ENCODE measurements at places on chromosomes 2 and 18.

- DNase-seq = no peak
Measured at GRCh38 chr2:43361286-43361685, 134.9 kb upstream of the ZFP36L2 start.

DNA sequence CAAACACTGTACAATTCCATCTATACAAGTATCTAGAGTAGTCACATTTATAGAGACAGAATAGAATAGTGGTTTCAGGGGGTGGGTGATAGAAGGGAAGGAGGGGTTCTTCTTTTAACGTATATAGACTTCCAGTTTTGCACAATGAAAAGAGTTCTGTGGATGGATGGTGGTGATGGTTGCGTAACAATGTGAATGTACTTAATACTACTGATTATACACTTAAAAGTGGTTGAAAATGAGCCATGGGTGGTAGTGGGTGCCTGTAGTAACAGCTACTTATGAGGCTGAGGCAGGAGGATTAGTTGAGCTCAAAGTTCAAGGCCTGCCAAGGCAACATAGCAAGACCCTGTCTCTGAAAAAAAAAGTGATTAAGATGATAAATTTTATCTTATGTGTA, 85.8 kb downstream of the SETBP1 start:
- no peak for DNase-seq

DNA sequence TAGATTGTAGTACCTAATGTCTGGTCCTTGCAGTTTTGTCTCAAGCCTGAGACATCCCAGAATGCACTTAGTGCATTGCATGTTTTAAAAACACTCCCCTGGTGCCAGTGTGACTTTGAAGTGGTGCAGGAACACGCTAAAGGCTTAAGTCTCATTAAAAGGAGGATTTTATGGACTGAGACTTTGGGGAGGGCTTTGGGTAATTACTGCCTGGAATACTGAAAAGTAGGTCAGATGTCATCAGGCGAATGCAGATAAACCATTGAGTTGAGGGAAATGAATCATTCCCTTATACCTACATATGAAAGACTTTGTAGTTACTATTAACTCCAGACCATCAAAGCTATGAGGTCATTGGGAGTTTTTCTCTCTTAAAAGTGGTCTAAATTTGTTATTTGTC, 3.0 kb upstream of the OSBPL1A start:
- no peak for DNase-seq

DNA sequence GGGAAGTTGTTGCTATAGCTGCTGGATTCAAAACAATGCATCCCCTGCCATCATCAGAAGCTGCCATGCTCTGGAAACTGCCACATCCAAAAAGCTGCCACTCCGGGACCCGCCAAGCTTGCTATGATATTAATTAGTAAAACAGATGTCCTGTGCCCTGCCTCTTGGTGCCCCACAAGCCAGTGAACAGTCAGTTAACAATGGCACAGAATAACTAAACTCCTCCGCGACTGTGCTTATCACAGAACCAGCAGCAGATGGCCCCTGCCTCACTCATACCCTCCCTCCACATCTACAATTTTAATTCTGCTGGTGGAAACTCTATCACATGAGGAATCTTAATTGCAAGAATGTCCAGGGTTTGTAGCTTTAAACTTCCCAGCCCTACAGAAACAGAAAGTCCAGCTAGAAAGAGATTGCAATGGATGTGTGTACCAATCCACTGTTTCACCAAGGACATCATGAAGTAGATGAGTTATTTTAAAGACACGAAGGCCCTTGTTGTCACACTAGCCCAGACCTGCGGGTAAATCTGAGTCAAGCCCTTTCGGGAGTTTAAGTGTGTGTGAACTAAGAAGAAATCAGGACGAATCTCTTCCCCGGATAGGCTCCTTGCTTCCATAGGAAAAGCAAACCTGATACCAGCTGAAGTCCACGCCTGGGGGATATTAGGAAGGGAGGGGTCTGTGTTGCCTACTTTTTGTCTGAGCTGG, 7.4 kb upstream of the ACYP2 start:
- no peak for DNase-seq

DNA sequence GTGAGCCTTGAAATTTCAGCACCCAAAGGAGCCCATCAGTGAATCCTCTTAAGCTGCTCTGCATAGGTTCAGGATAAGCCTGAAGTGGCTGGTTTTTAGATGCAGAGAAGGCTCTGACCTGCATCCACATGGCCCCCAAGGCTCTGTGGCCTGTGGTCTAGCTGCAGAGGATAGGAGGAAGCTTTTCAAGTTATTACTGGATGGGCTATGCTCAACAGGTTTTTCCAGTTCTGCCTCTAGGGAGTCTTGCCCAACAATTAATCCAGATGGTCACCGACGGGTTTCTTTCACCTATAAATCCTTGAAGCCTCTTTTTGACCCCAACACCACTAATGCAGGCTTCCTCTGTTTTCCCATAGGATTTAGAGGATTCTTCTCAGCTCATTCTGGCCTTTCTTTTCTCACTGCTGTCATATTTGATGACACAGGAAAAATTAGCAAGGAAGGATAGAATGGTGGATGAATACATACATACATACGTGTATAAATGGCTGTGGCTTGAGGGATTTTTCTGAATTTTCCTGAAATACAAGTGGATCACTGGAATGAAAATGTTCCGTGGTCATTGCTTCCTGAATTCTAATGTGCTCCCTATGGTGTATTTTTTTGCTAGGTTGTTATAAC, 52.2 kb upstream of the BCL2L11 start:
- no peak for DNase-seq

DNA sequence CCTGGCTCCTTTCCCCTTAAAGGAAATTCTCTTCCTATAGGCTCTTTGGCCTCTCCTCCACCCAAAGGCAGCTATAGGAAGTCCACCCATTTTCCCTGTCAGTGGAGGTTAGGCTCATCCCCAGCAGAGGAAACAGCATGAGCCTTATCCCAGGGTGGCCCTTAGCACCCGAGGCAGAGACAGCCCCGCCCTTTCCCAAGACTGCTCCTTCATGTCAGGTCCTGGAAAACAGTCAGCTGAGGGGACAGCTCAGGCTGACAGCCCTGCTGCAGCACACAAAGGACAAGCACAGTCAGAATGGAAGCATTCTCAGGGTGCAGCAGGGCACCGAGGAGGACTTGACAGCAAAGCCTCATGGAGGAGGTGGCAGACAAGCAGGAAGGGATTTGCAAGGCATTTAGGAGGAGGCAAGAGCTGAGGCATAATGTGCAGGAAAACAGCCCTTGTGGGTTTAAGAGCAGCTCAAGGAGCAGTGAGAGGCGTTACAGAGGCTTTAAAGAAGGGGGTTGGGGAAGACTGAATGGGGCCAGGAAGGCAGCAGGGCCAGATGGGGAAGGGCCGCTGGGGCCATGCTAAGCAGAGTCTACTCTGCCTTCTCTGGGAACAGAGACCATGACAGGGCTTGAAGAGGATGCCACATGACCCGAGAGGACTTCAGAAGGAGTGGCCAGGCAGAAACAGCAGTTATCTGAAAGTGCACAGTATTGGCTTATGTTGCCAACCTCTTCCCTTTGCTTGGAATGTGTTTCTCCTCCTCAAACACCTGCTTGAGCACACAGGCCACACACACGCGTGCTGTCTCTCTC, 216.6 kb downstream of the SH3BP4 start:
- DNase-seq = no peak

GRCh38 chr2:33529771-33530481, 53.5 kb downstream of the RASGRP3 start:
- DNase-seq = no peak

All from Peyer's patch (tissue), 4 donors.